ENCODE measurements at places on chromosomes 6 and 20.

GRCh38 chr6:95099410-95099809, 477.9 kb upstream of the MANEA start:
- DNase-seq, result no peak

GRCh38 chr6:132259070-132259469, 142.2 kb downstream of the MOXD1 start:
- DNase-seq, result no peak

DNA sequence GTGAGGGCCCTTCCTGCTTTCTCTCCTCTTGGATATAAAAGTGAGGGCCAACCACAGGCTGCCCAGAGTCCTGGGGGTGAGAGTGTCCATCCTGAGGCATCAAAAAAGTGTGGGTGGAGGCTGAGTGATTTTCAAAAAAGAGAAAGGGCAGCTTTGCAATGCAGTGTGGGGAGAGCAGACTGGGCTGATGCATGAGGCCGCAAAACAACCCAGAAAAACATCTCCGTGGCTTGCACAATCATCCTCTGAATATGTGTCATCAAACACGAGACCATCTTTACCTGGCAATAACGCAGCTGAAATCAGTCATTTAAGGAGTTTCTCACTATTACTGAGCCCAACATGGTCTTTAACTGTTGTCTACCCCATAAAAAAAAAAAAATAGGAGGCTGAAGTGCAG, 191.2 kb upstream of the SOX4 start:
- DNase-seq, result no peak

GRCh38 chr6:22470454-22471131, 98.8 kb upstream of the HDGFL1 start:
- no peak for DNase-seq

GRCh38 chr6:118387921-118388701, 160.0 kb upstream of the PLN start:
- DNase-seq, result no peak
